ENCODE measurements at places on chromosomes 16 and 17. TPM values are rescaled to one million over a fixed set of nuclear protein-coding genes. Genes with fewer than 3 reads are reported as not detected.

DNA sequence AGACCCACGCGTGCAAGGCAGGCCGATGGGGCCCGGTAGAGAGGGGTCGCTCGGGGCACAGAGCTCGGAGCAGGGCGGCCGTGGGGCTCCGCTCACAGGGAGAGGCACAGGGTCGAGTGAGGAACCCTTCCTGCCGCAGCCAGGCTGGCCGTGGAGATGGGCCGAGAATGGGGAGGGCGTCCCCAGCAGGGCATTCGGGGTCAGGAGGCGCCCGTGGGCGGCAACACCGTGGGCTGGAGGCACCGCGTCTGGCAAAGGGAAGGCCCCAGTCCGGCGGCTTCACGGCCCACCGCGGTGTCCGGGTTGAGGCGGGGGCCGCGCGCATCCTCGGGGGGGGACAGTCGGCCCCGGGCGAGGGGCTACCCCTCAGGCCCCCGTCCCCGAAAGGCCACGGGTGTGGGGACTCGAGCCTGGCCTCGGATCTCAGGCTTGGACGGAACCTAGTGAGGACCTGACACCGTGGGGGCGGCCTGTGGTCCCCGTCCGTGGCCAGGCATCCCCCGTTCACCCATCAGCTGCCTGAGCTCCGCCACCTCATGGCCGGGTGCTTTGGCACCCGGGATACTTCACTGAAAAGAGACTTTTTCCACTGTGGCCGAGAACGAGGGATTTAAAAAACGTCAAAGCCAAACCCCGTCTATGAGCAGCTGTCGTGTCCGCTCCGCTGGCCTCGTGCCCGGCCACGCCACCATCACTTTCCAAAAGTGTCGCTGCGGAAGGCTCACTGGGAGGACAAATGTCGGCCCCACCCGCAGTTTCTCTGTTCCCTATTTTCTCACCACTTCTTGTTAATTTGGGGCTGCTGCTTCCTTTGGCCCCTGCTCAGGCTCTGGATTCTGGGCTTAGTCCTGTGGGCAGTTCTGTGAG lies 73.6 kb downstream of the METRNL start:
- H3K27me3 ChIP-seq: no peaks in the 10 kb centered on the region
- H3K4me3 ChIP-seq: no peak overlapping the region
- H3K36me3 ChIP-seq: no peaks in the 10 kb centered on the region
- DNase-seq: no peak
- no peak overlapping the region for H3K27ac ChIP-seq

DNA sequence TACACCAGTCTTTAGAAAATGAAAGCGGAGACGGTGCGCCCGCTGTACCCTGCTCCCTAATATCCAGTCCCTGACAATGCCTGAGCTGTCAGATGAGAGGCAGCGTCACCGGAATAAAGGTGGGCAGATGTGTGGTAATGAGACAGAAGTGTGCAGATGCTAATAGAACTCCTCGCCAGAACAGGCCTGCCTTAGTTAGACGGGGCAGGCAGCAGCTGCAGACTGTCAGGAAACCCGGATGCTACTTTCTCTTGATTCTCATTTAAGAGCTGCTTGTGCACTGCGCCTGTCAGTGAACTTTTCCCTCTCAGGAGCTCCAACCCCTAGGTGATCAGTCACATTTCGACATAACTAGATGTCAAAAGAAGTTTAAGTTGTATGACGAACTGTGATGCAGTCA lies 221.8 kb upstream of the IRX3 start:
- no peak overlapping the region for H3K4me3 ChIP-seq
- H3K4me1 ChIP-seq: peaks cover 7% of the 10 kb centered on the region
- DNase-seq: no peak

- no peaks in the 10 kb centered on the region for H3K4me1 ChIP-seq
- no peak overlapping the region for H3K4me3 ChIP-seq
- no peaks in the 10 kb centered on the region for H3K27me3 ChIP-seq
- H3K36me3 ChIP-seq: no peaks in the 10 kb centered on the region
These were observed 366.4 kb upstream of the DYNLRB2 start for GRCh38 chr16:80174416-80174815.

- no peaks in the 10 kb centered on the region for H3K36me3 ChIP-seq
- DNase-seq: peak; percentile 73
- no peaks in the 10 kb centered on the region for H3K27me3 ChIP-seq
- no peaks in the 10 kb centered on the region for H3K4me1 ChIP-seq
These were observed 6.9 kb upstream of the CES3 start for GRCh38 chr16:66954097-66954659.

The ADAMTS18 gene
- polyA plus RNA-seq: 1.00 TPM

GRCh38 chr17:13212860-13213259 lies 195.0 kb upstream of the ELAC2 start:
- no peaks in the 10 kb centered on the region for H3K27me3 ChIP-seq
- no peak overlapping the region for H3K4me3 ChIP-seq
- H3K4me1 ChIP-seq: no peaks in the 10 kb centered on the region
- H3K36me3 ChIP-seq: no peaks in the 10 kb centered on the region

GRCh38 chr17:10144456-10144855 lies 54.0 kb downstream of the GAS7 start:
- no peaks in the 10 kb centered on the region for H3K36me3 ChIP-seq
- no peaks in the 10 kb centered on the region for H3K27me3 ChIP-seq
- no peak overlapping the region for H3K27ac ChIP-seq
- no peak for DNase-seq
- H3K4me1 ChIP-seq: peaks cover 2% of the 10 kb centered on the region

GRCh38 chr16:56747486-56748045 lies 17.6 kb downstream of the NUP93 start:
- H3K27me3 ChIP-seq: no peaks in the 10 kb centered on the region
- H3K27ac ChIP-seq: peak overlapping the region; percentile 43
- H3K4me1 ChIP-seq: peaks cover 19% of the 10 kb centered on the region
- no peaks in the 10 kb centered on the region for H3K36me3 ChIP-seq
- DNase-seq: no peak

- no peak overlapping the region for H3K27ac ChIP-seq
- H3K36me3 ChIP-seq: no peaks in the 10 kb centered on the region
- DNase-seq: no peak
- no peaks in the 10 kb centered on the region for H3K4me1 ChIP-seq
- no peak overlapping the region for H3K4me3 ChIP-seq
These were observed 61.2 kb upstream of the NETO2 start for GRCh38 chr16:47204736-47205504.

The PDE6G gene
- polyA plus RNA-seq: 1.3 TPM

GRCh38 chr16:497258-497657 lies 30.3 kb upstream of the CAPN15 start:
- no peaks in the 10 kb centered on the region for H3K27me3 ChIP-seq
- H3K27ac ChIP-seq: no peak overlapping the region
- no peaks in the 10 kb centered on the region for H3K4me1 ChIP-seq
- DNase-seq: no peak

The TBC1D3D gene
- 2.2 TPM for polyA plus RNA-seq

The FAM171A2 gene
- 0.17 TPM for polyA plus RNA-seq

- H3K4me3 ChIP-seq: no peak overlapping the region
- H3K4me1 ChIP-seq: no peaks in the 10 kb centered on the region
- no peaks in the 10 kb centered on the region for H3K27me3 ChIP-seq
- H3K27ac ChIP-seq: no peak overlapping the region
- no peaks in the 10 kb centered on the region for H3K36me3 ChIP-seq
These were observed 64.1 kb downstream of the NEUROD2 start for GRCh38 chr17:39543664-39544063.

- no peaks in the 10 kb centered on the region for H3K27me3 ChIP-seq
- H3K27ac ChIP-seq: peak overlapping the region; percentile 85
- peak; percentile 57 for DNase-seq
- H3K4me1 ChIP-seq: peaks cover 7% of the 10 kb centered on the region
- H3K4me3 ChIP-seq: peak overlapping the region; percentile 96
These were observed 684 bp downstream of the YPEL2 start for GRCh38 chr17:59331929-59332748.

DNA sequence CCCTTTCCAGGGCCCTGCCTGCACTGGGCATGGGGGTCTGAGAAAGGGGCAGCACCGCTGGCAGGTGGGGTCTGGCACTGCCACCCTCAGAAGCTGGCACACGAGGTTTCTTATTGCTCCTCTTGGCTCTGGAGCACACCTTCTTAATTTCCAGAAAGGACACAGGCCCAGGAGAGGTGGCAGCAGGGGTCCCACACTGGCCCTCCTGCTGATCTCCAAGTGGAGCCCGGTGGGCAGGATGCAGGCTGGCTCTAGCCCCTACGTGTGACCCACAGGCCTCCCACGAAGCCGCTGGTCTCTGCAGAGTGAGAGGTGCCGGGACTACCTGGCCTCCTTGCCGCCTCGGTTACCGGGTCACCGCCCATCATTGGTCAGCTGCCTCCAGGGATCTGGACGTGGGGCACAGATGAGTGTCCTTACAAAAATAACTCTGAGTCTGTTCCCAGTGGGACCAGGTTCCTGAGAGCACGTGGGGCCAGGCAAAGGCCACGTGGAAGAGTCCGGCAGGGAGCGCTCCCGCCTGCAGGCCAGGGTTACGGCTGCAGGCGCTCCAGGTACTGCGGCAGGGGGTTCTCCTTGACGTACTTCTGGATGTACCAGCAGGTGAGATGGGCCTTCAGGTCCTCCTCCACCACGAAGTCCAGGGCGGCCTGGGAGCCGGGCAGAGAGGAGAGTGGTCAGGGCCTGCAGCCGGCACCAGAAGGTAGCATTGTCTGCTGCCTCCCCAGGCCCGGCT lies 10.3 kb downstream of the NATD1 start:
- H3K27me3 ChIP-seq: no peaks in the 10 kb centered on the region
- no peak for DNase-seq
- H3K36me3 ChIP-seq: no peaks in the 10 kb centered on the region
- no peak overlapping the region for H3K27ac ChIP-seq
- no peak overlapping the region for H3K4me3 ChIP-seq

GRCh38 chr16:66617728-66618127 lies 13.2 kb downstream of the CMTM3 start:
- no peak overlapping the region for H3K27ac ChIP-seq
- no peaks in the 10 kb centered on the region for H3K27me3 ChIP-seq
- H3K4me3 ChIP-seq: no peak overlapping the region
- no peak for DNase-seq
- H3K4me1 ChIP-seq: peaks cover 3% of the 10 kb centered on the region
- H3K36me3 ChIP-seq: no peaks in the 10 kb centered on the region

DNA sequence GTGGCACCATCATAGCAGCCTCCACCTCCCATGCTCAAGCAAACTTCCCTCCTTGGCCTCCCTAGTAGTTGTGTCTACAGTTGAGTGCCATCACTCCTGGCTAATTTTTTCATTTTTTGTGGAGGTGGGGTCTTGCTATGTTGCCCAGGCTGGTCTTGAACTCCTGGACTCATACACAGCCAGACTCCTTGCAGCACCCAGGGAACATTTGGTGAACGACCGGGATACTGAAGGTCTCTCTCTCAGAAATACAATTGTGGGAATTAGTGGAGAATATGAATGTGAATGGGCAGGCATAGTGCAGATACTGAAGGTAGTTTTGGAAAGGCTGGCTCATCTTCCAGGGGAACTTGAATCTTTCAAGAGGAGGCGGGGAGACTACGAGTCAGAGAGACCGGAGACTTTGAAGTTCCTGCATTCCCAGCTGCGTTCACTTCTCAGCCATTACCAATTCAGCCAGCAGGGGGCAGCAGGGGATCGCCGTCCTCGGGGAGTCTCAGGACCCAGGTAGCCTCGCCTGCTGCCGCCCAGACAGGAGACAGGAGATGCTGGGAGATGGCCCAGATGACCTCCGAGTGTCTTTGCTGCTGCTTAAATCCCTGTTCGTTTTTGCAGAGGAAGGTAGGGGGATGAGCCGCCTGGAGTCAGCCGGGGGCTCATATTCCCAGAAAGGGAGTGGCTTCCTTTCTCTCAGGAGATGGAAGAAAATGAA lies 68.6 kb downstream of the HAPSTR1 start:
- H3K4me3 ChIP-seq: no peak overlapping the region
- no peaks in the 10 kb centered on the region for H3K36me3 ChIP-seq
- DNase-seq: peak; percentile 43
- no peaks in the 10 kb centered on the region for H3K27me3 ChIP-seq
- no peaks in the 10 kb centered on the region for H3K4me1 ChIP-seq

The CA7 gene
- polyA plus RNA-seq: not detected

DNA sequence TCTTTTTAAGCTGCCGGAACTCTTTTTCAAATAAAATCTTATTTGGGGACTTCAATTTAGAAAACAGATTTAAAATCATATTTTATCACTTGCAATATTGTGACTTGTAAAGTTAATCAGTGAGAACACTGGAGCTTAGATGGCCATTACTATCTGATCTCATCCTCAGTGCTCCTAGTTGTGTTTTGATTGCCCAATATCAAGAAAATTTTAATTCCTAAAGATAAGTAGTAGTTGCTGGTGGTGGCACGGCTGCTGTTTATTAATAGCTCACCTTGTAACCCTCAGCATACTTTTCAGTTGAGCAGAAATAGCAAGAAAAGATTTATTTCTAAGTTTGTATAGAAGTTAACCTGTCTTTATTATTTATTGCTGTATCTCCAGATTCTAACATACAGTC lies 124.0 kb downstream of the NLK start:
- no peak for DNase-seq
- no peaks in the 10 kb centered on the region for H3K36me3 ChIP-seq
- H3K4me3 ChIP-seq: no peak overlapping the region
- H3K27me3 ChIP-seq: no peaks in the 10 kb centered on the region
- no peak overlapping the region for H3K27ac ChIP-seq
- H3K4me1 ChIP-seq: no peaks in the 10 kb centered on the region

The C16orf54 gene
- 0.16 TPM for polyA plus RNA-seq

GRCh38 chr17:81648013-81648706 lies 8.2 kb downstream of the PDE6G start:
- H3K4me1 ChIP-seq: no peaks in the 10 kb centered on the region
- H3K36me3 ChIP-seq: no peaks in the 10 kb centered on the region
- no peak overlapping the region for H3K27ac ChIP-seq
- DNase-seq: no peak
- H3K4me3 ChIP-seq: no peak overlapping the region

- DNase-seq: no peak
- no peak overlapping the region for H3K27ac ChIP-seq
- H3K27me3 ChIP-seq: no peaks in the 10 kb centered on the region
- H3K4me3 ChIP-seq: peak overlapping the region; percentile 36
- H3K36me3 ChIP-seq: no peaks in the 10 kb centered on the region
These were observed 20.7 kb upstream of the CSNK1D start for GRCh38 chr17:82294064-82294773.

The BCL6B gene
- polyA plus RNA-seq: 6.2 TPM

DNA sequence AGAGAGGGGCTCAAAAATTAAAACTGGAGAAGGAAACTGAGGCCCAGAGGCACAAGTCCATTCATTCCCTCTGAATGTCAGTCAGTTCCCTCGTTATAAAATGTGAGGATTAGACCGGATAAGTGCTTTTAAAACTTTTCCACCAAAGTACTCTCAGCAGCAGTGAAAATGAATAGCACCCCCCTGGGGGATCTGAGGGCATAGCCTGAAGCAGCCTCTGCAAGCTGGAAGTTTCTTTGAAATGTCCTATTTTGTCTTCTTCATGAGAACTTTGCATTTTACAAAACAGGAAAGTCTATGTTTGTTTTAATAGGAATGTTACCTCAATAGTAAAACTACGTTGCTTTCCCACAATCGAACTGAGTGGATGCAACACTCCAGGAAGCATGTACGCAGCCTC lies 273.0 kb downstream of the CEP112 start:
- H3K4me1 ChIP-seq: peaks cover 6% of the 10 kb centered on the region
- H3K27ac ChIP-seq: no peak overlapping the region
- H3K4me3 ChIP-seq: no peak overlapping the region
- DNase-seq: no peak
- no peaks in the 10 kb centered on the region for H3K27me3 ChIP-seq
- no peaks in the 10 kb centered on the region for H3K36me3 ChIP-seq

- H3K4me1 ChIP-seq: no peaks in the 10 kb centered on the region
- no peak for DNase-seq
- H3K36me3 ChIP-seq: no peaks in the 10 kb centered on the region
- H3K27me3 ChIP-seq: no peaks in the 10 kb centered on the region
- no peak overlapping the region for H3K4me3 ChIP-seq
These were observed 7.5 kb downstream of the BTBD17 start for GRCh38 chr17:74354123-74354522.

The CHST5 gene
- 0.08 TPM for polyA plus RNA-seq

- DNase-seq: peak; percentile 66
- no peaks in the 10 kb centered on the region for H3K36me3 ChIP-seq
- peaks cover 9% of the 10 kb centered on the region for H3K4me1 ChIP-seq
- H3K27ac ChIP-seq: no peak overlapping the region
These were observed 39.2 kb downstream of the ZNF778 start for GRCh38 chr16:89256651-89257254.

Data from ovary (tissue), 10 donors.